Hematopoietic multipotent progenitor cell treated with erythropoietin and hydrocortisone succinate and interleukin-3 and kit ligand, for 8 days (in vitro differentiated cells): ENCODE measurements at places on chromosomes 3 and 15.

GRCh38 chr3:185709251-185709955, 115.4 kb downstream of the IGF2BP2 start:
- DNase-seq = no peak

- no peak for DNase-seq
These were observed 61.0 kb upstream of the SLC24A5 start for GRCh38 chr15:48059791-48060190.

DNA sequence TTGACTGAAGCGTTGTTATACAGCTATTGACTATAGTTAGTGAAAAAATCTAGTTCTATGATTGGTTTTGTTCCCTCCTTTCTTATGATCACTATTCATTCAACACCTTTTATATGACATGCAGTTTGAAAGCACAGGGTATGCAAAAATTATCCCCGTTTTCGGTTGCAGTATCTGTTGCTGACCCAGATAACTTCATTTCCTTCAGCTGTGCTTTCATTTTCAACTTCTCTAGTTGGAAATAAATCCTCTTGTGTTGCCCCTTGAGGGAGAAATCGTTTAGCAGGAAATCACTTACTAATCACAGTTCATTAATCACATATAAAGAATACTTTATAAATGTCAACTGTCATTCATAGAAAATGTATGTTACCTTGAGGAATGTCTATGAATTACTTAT, 55.1 kb downstream of the MBNL1 start:
- no peak for DNase-seq

DNA sequence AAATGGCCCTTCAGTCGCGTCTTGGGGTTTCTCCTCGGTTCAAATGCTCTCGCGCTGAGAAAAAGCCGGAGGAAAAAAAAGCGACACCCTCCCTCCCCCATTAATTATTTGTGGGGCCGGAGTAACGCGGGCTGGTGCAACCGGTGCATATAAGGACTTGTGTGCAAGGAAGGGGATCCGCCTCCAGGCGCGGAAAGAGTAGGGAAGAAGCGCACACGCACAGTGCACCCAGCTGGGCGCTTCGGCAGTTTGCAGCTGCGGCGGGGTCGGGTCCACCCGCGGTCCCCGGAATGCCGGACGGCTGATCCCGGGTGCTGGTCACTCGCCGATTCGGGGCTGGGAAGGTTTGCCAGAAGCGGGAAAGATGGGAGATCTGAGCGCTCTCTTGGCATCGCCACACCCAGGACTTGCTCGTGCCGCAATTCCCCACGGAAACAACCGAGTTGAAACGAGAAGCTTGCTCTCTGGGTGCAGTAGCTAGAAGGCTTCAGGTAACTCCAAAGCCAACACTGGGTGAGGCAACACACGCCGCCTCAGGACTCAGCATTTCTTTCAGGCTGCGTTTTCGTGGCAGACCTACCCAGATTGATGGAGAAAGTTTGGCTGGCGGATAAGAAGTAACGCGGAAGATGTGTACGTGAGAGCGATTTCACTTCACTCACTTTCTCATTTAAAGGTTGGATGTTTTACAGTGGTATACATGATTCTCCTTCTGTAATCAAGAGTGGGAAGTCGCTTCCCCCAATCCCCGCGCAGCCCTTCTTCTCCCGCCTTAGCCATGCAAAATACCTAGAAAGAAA, 720 bp upstream of the TNIK start:
- peak; percentile 57 for DNase-seq

GRCh38 chr15:68275165-68275746, 2.3 kb upstream of the FEM1B start:
- no peak for DNase-seq

GRCh38 chr3:32336113-32336498, 55.5 kb upstream of the CMTM7 start:
- DNase-seq = no peak

GRCh38 chr15:42387603-42388002, 28.3 kb downstream of the CAPN3 start:
- no peak for DNase-seq

GRCh38 chr15:56929399-56929798, 11.0 kb downstream of the TCF12 start:
- DNase-seq = peak; percentile 12

DNA sequence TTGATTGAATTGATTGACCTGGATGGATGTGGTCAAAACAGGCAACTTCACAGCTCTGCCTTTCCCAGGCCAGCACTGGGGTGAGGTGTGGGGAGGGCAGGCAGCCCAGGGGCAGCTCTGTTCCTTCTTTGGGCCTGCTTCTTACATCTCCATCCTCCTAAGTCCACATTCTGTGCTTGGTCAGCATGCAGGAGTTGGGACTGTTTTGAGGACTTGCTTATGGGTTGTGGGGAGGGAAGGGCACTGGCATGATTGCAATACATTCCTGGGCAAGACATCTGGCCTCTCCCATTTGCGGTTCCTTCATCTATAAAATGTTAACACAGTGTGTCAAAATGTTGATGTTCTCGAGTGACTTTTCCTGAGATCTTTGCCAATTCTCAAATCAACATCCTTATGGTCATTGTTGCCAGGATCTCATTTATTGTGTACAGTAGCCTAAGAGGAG, 84.1 kb downstream of the ST6GAL1 start:
- no peak for DNase-seq

- no peak for DNase-seq
These were observed 12.0 kb downstream of the AMOTL2 start for GRCh38 chr3:134362221-134362620.

- DNase-seq = peak; percentile 37
These were observed at the start of gene PCSK6 for GRCh38 chr15:101489599-101490407. Gene PCSK6, minus strand, starts transcription at chr15:101489707. Its CDS starts 37 bp downstream, at chr15:101489670.

GRCh38 chr15:83474578-83474977, 27.4 kb downstream of the SH3GL3 start:
- DNase-seq = no peak

DNA sequence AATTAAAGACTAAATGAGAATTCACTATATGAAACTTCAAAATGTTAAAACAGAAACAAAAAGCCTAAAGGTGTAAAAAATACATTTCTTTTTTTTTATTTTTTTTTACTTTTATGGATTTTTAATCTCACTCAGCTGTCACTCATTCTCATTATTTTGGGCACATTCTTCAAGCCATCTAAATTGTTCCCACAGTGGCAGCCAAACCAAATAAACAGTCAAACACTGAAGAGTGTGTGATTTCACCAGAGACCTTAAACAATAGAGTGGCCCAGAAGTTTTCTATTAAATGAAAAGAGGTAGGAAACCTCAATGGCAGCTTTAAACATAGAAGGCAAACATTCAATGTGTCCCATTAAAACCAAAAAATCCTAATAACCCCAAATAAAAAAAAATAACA, 616.1 kb downstream of the OTOL1 start:
- no peak for DNase-seq

GRCh38 chr15:100032358-100033085, 299.3 kb upstream of the LYSMD4 start:
- no peak for DNase-seq

DNA sequence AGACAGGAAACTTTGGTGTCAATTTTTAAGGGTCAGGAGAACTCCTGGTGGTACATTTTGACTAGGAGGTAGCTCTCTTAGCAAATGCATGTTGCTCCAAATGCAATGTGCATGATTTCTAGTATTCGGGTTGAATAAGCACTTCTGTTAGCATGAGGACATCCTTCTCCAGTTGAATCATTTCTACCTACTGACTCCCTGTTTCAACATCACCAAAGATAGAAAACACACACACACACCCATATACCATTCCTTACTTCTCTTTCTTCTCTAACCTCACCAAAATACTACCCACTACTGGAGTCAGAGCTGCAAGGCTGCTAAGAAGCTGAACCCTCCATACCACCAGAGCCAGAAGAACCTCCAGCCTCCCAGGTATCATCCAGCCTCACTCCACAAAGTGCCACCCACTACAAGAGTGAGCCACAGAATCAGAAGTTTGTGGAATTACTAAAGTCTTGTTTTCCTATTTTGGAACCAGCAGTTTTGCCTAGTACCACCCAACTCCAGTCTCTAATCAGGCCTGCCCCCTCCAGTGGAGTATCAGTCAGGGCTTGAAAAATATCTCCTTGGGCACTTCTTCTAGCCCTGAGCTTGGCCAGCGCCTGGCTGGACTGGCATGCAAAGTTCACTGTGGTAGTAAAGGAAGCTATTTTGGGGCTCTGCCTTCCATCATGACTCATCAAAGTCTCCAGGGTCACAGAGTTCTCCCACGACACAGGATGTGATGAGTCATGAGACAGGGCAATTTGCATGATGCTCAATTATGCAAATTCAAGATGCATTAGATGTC, 110.3 kb downstream of the CYP19A1 start:
- peak; percentile 69 for DNase-seq

- DNase-seq = peak; percentile 54
These were observed 54.1 kb downstream of the LEO1 start for GRCh38 chr15:51917493-51917892.

- peak; percentile 46 for DNase-seq
These were observed 15.5 kb downstream of the CCR5 start for GRCh38 chr3:46386205-46386604.

DNA sequence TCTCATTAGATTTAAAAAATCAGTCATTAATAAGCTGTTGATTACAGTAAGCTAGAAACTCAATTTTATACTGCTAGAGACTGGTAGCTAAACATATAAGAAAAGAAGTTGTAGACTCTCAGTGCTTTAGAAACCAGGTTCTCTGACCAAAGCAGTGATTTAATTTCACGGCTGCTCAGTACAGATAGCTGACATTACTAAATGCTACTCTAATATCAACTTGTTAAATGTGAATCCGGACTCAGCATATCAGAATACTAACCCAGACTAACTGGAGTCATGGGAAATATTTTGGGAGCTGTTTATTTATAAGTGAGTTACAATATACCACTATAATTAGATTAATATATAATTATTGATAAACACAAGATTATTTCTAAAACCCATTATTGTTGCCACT, 80.4 kb downstream of the NEDD4 start:
- DNase-seq = no peak

- DNase-seq = no peak
These were observed 130.8 kb downstream of the HCN4 start for GRCh38 chr15:73237910-73238309.

GRCh38 chr3:142850395-142851023, 38.4 kb downstream of the PCOLCE2 start:
- no peak for DNase-seq

DNA sequence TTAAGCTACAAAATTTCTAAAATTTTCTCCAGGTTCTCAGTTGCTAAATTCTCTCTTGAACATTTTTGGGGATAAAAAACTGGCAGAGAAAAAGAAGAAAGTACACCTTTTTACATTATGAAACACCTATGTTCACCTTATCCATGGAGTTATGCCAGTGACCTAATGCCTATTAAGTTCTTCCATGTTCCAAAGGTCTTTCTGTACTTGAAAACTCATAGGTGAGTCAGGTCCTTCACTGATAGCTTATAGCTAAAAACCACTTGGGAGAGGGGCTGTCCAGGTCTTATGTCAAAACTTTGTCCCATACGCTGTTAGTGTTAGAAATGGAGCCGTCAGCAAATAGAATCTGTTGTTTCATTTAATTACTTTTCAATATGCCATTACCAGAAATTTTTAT, 487.5 kb upstream of the TPRG1 start:
- no peak for DNase-seq

DNA sequence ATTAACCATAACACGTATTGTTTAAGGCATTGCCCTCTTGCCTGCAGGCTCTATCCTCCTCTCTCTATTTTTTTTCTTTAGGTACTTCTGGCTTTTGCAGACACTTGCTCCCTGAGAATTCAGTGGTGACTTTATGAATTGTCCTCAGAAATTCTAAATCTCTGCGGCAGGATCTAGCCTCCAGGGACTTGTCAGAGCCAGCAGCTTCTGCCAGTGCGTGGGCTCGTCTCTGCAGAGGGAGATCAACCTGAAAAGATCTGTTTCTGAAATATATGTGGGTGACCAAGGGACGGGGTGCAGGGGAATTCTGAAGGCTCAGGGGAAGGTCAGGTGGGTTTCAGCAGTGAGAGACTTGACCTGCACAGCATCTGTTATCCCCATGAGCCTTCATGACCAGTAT, 326.1 kb upstream of the LRRFIP2 start:
- no peak for DNase-seq

DNA sequence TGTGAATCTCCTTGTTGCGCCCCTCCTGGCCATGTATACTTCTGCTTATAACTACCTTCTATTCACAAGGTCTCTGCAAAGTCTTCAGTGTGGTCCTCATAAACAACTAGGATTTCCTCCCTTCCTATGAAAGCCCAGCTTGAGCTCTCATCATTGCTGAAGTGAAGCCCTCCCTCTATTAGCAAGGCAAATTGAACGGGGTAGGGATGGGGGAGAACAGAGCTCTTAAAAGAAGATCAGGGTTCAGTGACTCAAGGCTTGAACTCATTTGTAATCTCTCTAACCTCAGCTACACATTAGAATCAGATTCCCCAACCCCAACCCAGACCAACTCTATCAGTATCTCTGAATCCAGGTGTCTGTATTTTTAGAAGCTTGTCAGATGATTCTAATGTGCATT, 88.3 kb upstream of the ST8SIA2 start:
- no peak for DNase-seq

GRCh38 chr3:138935863-138936740, 10.8 kb downstream of the FOXL2 start:
- peak; percentile 62 for DNase-seq

- no peak for DNase-seq
These were observed 59.8 kb upstream of the BOC start for GRCh38 chr3:113151461-113152031.

- DNase-seq = no peak
These were observed 64.5 kb downstream of the RPL39L start for GRCh38 chr3:187074846-187075245.

- no peak for DNase-seq
These were observed 47.7 kb upstream of the C2CD4B start for GRCh38 chr15:62212741-62213140.

GRCh38 chr3:77605308-77605707, 565.4 kb downstream of the ROBO2 start:
- no peak for DNase-seq

DNA sequence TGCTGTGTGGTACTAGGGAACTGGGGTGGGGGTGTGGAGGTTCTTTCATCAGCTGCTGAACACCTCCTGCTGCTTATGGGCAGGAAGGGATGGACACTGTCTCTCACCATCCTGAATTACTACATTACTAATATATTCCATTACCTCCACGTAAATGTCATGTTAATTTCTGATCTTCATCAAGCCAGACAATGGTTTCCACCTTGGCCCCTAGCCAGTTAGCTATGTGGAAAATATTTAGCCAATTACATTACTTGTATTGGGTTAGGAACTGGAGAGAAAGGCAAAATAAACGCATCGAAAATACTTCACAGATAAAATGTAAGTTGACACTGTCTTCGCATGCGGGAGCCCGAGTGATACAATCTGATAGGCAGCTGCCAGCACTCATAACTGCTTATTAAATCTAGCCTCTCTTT, 95.1 kb downstream of the FOXP1 start:
- peak; percentile 9 for DNase-seq

DNA sequence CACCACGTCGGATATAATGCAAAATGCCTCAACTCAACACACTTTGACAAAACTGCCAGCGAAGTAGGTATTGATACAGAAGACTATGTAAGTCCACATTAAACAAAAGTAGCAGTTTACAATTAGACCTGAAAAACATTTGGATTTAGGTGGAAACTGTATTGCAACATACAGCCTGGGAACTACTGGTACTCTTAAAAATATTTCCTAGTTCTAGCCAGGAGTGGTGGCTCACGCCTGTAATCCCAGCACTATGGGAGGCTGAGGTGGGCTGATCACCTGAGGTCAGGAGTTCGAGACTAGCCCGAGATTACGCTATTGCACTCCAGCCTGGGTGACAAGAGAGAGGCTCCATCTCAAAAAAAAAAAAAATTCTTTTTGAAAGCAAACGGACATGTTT, 246.2 kb downstream of the ZBTB20 start:
- no peak for DNase-seq
